ENCODE measurements at places on chromosomes 12 and 14. TPM values are rescaled to one million over a fixed set of nuclear protein-coding genes. Genes with fewer than 3 reads are reported as not detected.

- no peak for DNase-seq
Observed at GRCh38 chr14:48936362-48936761, 649.8 kb downstream of the RPS29 start.

DNA sequence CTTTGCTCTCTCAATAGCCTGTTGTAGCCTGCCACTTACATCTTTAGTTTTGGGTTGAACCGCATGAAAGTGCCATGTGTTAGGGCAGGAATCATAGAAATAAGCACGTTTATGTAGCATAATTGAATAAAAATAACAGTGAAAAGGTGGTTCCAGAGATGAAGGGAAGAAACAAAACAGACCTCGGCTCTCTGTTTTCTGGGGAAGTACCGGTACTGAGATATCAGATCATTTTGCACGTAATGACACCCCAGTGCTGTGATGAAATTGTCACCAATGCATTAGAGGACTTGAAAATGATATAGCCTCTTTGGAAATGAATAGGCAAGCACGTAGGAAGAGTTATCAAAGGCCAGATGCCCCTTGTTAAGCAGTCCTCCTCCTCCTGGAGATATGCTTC, 42.5 kb upstream of the DLK1 start:
- no peak for DNase-seq

- DNase-seq = peak; percentile 35
Observed at GRCh38 chr12:6780573-6780972, 8.3 kb downstream of the LAG3 start.

GRCh38 chr14:57273236-57273635, 4.5 kb downstream of the AP5M1 start:
- no peak for DNase-seq

GRCh38 chr14:20469890-20470602, 840 bp downstream of the PNP start:
- DNase-seq = peak; percentile 80

DNA sequence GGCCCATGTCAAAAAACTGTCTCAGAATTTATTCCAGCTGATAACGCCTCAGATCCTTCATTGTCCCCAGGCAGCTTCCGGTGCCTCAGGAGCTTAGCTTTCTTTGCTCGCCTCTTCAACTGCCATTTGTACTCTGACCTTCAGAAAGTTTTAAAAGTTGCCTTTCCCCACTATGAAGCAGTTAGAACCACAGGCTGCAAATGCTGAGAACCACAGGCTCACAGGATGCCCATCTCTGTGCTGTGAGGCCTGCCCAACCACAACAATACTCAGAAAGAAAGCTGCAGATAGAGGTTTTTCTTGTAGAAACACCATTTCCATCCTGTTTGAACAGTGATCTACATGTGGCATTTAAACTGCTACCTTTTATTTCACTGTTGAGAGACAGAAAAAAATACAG, 131.1 kb downstream of the PRKCH start:
- DNase-seq = no peak

DNA sequence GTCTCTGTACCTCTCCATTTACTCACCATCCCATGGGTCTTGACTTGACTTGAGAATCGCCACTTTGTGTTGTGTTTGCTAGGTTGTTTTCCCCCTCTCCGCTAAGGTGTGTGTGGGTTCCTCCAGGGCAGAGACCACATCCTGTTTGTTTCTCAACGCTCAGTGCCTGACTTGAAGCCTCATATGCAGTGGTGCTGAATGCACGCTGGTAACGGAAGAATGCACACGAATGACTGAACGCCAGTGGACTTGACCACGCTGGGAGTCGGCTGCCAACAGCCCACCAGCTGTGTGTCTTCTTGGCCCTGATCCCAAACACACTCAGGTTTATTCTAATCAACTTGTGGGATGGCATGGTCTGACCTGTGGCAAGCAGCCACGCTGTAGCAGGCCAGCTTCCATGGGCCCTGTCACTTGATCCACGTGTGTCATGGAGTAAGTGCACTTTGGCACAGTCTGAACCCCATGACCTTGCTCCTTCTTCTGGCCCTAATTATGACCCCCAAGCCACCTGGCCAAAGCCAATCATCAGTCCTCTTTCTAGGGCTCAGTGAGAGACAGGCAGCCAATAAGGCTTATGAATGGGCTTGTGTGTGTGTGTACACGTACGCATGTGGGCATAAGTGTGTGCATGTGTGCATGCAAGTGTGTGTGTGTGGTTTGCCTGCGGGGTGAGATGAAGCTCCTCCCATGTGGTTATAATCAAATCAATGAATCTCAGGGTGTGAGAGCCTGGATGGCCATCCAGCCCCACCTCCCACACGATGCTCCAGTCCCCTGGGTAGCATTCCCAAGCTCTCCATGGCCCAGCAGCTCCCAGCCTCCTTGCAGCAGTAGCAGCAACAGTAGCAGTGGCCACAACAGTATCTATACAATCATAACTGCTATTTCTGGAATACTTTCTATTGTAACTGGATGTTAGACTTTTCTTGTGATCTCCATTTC, 6.4 kb upstream of the TC2N start:
- no peak for DNase-seq

GRCh38 chr14:104689109-104689880, at the start of gene INF2:
Gene INF2 (plus strand): TSS chr14:104689618. CDS start chr14:104701366, 11,748 bp downstream.
- peak; percentile 88 for DNase-seq

DNA sequence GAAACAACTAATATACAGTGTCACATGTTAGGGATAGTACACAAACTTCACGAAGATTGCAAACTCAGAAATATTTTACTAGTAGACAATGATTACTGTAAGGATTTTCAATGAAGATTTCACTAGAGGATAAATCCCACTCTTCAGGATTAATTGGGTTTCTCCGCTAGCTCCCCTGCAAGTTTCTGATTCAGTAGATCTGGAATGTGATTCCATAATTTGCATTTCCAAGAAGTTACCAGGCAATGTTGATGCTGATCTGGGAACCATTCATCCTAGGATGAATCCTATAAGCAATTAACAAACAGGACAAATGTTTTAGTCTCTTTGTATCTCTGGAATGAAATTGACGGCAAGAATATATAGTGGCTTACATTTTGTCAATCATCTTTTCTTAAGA, 272.4 kb downstream of the ALX1 start:
- DNase-seq = no peak

GRCh38 chr12:46711756-46712155, 114.0 kb downstream of the SLC38A4 start:
- no peak for DNase-seq

DNA sequence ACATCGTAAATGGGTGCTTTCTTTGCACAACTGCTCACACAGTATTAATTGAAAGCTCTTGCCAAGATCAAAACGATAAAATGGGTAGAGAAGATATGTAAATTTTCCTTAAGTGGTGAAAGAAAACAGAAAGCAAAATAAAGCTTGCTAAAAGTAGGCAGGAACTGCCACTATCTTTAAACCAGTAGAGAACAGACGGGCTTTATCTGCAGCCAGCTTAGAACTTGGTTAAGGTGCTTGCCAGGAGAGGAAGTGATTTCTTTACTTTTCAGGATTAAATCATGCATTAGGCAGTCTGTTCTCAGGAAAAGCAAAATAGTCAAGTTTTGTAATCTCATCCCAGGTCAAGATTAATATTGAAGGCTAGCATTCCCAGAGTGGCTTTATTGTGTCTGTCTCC, 56.9 kb upstream of the CCDC175 start:
- DNase-seq = no peak

DNA sequence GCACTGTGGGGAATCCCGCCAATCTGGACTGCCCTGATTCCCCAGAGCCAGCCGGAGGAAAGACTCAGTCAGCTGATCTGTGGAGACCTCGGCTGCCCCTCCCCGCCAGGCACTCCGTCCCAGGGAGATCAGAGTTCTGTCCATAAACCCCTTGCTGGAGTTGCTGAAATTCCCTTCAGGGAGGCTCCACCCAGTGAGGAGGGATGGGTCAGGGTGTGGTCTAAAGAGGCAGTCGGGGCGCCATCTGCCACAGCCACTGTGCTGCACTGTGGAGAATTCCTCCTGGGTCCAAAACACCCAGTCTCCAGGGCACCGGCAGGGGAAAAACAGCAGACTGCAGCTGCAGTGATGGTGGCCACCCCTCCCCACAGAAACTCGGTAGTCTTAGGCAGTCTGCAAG, 1922.3 kb upstream of the FLRT2 start:
- no peak for DNase-seq

DNA sequence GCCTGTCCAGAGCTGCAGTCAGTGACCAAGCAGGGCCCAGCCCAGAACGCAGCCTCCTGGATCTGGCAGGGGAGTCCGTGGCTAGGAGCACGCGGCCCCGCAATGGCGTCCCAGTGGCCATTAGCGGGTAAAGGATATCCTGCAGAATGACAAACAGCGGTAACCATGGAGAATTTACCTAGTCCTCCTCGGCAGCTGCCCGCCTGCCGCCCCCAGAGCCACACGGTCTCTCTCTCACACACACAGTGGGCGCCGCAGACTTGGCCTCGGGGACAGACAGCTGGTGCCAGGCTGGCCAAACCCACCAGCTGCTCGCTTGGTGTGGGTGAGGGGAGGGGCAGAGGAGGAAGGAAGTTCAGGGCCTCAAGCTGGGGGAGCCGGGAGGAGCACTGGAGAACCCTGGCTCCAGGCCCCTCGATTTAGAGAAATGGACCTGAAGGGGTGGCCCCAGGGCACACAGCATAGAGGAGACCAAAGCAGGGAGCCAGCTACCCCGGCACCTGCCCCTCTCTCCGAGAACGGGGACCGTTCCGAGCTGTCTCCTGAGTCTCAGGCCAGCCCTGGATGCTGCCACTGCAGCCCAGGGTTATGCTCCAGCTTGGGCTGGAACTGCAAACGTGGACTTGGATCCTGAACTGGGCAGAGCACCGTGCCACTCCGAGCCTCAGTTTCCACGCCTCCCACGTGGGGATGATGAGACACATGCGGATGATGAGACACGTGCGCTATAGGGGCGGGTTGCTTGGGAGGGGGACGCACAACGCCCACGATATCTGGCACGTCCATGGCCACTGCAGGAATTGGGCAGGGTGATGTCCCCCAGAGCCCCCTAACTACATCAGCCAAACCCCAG, 3.4 kb downstream of the CDK2AP1 start:
- DNase-seq = peak; percentile 59

GRCh38 chr12:124236625-124237031, 58.3 kb upstream of the RFLNA start:
- DNase-seq = no peak

DNA sequence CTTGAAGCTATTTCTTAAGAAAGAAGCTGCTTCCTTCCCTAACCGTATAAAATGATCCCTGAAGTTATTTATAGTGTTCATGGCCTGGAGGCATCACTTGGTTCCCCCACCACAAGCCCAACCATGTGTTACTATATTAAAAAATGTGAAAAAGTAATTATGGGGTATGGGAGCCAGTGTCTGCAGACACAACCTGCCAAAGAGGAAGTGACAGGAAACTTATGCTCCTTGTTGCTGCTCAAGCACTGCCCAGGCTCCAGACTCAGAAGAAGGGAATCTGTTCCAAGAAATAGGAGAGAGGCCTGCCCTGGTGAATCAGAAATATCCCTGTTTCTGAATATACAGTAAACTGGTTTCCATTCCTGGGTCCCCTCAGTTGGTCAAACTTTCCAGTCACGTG, 217.2 kb upstream of the BMP4 start:
- no peak for DNase-seq

The ASCL1 gene
- not detected for total RNA-seq

The IAPP gene
- not detected for total RNA-seq
